B cell (primary cell): ENCODE measurements at places on chromosomes 3 and 15. TPM values are rescaled to one million over a fixed set of nuclear protein-coding genes. Genes with fewer than 3 reads are reported as not detected.

The APOD gene
- not detected in 2 replicates for polyA plus RNA-seq

- DNase-seq = no peak
These were observed 176.3 kb upstream of the LPP start for GRCh38 chr3:187977659-187978058.

DNA sequence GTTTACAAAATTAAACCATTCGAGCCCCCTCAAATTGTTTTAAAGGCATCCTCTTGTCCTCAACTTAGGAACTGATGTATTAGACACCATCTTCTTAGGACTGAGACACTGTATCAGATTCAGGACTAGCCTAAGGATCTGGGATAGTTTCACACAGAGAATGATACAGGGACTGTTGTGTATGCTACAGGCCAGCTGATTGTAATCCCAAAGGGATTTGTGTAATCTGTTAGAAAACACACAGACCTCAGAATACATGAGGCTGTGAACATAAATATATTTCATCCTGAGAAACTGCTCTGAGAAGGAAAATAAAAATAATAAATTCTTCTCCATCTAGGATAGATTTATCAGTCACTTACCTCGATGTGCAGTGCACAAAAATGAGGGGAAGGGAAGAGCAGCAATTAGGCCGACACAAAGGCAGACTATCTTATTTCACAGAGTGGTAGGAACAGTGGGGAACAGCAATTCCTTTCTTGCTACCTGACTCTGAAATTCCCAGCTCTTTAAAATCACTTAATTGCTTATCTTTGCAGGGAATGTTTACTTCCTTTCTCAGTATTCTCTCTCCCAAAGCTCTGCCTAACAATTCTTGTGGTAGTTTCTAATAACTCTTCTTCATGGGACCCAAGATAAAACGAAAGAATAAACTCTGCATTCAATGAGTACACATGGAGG is 322.5 kb downstream of the MAGI1 start:
- no peak for DNase-seq

The CDHR4 gene
- polyA plus RNA-seq = 0.18 and 0.33 TPM in 2 replicates

The CAMK2N2 gene
- polyA plus RNA-seq = not detected in 2 replicates

The KLHL40 gene
- not detected in 2 replicates for polyA plus RNA-seq

DNA sequence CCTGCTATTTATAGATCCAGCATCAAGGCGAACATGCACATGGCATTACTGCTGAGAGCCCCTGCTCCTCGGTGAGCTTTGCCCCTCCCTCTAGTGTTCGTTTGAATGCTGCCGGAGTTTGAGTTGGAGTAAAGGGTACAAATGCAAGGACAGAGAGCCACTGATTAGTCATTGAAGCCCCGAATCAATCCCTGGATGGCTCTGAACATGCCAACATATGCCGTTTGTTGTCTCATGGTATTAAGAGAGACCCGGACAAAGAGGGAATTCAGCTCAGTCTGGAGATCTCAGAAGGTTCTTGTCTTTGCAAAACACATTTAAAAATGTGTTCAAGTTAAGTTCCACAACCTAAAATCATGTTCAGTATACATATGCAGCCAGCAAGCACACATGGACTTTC is 789.2 kb upstream of the NR2F2 start:
- DNase-seq = no peak

The NAALADL2 gene
- not detected in 2 replicates for polyA plus RNA-seq

The TF gene
- polyA plus RNA-seq = 0.36 and 0.37 TPM in 2 replicates

- no peak for DNase-seq
These were observed 118.7 kb downstream of the GABRG3 start for GRCh38 chr15:27089676-27090075.

DNA sequence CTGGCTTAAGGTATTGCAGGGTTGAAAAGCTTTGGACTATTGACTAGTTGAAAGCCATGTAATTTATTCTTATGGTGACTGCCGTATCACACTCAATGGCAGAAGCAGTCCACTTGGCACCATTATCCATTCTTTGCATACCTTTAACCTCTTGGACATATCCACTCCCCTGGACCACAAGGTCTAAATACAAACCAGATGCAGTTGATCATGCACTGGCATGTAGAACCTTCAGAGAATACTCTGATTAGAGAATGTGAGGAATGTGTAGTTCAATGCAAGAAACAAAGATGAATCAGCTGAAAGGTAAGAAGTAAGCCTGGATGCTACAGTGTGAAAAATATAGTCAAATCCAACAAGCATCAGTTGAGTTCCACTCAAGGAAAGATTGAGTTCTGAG is 93.1 kb downstream of the FRMD5 start:
- no peak for DNase-seq
